Hematopoietic multipotent progenitor cell (in vitro differentiated cells): ENCODE measurements at places on chromosomes 1 and 21.

GRCh38 chr1:85936470-85936869 lies 220.1 kb downstream of the COL24A1 start:
- DNase-seq = no peak

GRCh38 chr21:34018185-34018584 lies 55.2 kb upstream of the MRPS6 start:
- DNase-seq = no peak

DNA sequence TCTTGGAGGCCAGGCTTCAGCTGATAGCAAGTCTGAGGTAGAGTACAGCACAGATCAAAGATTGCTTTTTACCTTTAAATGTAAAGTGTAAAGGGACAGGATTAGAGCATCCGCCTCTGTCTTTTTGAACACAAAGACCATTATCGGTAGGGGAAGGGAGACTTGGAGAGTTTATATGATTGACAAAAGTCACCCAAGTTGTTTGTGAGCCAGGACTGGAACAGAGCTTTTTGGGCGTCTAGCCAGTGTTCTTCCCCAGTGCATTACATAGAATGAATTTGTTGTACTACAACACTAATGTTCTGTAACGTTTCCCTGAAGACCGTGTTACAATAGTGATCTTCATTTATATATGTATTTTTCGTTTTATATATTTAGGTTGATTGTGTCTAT lies 9.3 kb upstream of the PIGC start:
- DNase-seq = no peak

DNA sequence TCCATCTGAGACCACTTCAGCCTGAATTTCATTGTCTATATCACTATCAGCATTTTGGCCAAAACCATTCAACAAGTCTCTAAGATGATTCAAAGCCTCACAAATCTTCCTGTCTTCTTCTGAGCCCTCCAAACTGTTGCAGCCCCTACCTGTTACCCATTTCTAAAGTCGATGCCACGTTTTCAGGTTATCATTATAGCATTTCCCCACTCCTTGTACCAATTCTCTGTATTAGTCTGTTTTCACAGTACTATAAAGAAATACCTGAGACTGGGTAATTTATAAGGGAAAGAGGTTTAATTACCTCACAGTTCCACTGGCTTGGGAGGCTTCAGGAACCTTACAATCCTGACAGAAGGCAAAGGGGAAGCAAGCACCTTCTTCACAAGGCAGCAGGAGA lies 158.8 kb downstream of the PTPRC start:
- no peak for DNase-seq

- peak; percentile 22 for DNase-seq
Measured at GRCh38 chr21:36966821-36967768, 626 bp upstream of the HLCS start.

DNA sequence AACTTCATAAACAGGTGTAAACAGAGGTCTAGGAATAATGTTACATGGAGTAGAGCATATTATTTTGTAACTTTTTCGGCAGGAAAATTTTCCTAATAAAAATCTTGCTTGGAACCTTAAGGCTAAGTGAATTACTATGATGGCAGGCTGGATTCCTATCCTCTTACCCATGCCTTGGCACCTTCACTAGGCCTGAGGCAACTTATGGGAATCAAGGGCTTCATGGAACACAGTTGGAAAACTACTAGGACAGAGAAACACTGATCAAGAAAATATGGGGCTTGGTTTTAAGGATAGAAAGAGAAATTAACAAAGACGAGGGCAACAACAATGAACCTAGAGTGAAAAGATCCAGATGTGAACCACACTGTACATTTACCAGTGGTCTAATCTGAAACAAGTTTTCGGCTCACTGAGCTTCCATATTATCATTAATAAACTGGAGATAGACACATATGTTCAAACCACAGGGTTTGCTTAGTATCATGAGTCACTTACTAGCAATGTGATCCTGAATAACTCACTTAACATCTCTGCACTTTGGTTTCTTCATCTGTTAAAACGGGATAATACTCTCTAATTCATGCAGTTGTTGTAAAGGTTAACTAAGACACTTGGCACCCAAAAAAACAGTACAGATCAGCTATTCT lies 68.5 kb downstream of the GPATCH2 start:
- no peak for DNase-seq

GRCh38 chr1:202687798-202688197 lies 22.5 kb downstream of the SYT2 start:
- no peak for DNase-seq

DNA sequence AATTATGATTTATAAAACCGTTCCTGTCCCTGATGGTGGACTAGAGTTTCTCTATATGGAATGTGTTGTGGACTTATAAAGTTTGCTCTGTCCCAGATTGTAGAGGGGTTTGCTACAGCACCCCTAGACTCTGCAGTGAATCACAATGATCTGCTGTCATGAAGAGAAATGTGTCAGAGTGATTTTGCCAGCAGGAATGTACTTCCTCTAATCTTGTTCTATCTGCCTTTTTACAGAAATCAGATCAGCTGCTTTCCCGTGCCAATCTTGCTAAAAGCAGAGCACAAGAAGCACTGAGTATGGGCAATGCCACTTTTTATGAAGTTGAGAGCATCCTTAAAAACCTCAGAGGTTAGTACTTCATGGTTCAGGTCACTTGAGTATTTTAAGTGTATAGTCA lies 52.0 kb downstream of the LAMC2 start:
- no peak for DNase-seq

- DNase-seq = no peak
Measured at GRCh38 chr1:208172423-208173145, 71.6 kb downstream of the PLXNA2 start.

GRCh38 chr1:2981981-2982614 lies 39.2 kb upstream of the ACTRT2 start:
- no peak for DNase-seq

- DNase-seq = no peak
Measured at GRCh38 chr1:175840787-175841186, 97.4 kb upstream of the TNR start.

GRCh38 chr1:206503591-206504362 lies 3.6 kb upstream of the RASSF5 start:
- peak; percentile 35 for DNase-seq

DNA sequence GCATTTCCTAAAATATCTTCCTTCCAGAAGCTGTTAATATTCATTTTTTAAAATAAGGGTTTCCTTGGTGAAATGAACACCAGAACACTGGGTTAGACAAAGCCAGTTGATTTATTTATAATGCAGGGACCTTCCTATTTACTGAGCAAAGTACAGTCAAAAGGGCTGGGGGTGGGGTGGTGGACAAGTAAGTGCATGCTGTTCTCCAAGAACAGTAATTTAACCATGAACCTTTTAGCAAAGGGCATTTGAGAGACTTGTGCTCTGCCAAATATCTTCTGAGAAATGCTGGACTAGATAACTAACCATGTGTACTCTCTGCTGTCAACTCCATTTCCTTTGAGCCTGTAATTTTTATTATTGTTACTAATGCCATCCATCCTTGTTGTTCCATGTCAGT lies 100.2 kb downstream of the OMA1 start:
- DNase-seq = no peak

DNA sequence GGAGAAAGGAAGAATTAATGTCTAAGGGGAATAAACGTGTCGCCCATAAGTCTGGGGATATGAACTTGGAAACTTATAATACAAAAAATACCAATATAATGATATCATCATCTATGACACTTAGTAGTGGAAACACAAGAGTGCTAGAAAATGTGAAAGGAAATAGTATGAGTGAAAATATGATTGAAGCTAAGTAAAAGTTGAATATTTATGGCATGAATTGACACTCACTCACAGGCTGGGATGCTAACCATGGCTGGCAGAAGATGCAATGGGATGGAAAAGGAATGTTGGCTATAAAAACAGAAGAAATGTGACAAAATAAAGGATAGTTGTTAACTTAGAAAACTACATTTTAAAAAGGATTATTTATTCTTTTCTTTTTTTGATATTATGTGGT lies 120.1 kb downstream of the XPR1 start:
- no peak for DNase-seq

DNA sequence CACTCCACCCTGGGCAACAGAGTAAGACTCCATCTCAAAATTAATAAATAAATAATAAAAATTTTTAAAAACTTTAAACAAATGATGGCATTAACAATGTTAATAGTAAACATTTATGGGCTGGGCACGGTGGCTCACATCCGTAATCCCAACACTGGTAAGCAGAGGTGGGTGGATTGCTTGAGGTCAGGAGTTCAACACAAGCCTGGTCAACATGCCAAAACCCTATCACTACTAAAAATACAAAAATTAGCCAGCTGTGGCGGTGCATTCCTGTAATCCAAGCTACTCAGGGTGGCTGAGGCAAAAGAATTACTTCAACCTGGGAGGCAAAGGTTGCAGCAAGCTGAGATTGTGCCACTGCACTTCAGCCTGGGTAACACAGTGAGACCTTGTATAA lies 9.0 kb upstream of the L1TD1 start:
- DNase-seq = no peak

DNA sequence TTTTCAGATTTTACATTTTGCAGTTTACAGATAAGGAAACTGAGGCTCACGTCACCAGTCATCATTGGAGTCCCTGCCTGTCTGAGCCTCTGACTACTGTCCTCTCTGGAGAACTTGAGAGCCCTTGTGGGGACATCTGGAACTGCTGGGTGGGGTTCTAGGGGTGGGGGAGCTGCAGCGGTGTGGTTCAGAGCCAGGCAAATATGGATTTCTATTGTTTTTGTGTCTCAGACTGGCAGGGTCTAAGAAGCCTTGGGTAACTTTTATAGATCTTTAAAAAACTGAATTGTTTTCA lies 46.9 kb downstream of the IER5 start:
- DNase-seq = peak; percentile 44

DNA sequence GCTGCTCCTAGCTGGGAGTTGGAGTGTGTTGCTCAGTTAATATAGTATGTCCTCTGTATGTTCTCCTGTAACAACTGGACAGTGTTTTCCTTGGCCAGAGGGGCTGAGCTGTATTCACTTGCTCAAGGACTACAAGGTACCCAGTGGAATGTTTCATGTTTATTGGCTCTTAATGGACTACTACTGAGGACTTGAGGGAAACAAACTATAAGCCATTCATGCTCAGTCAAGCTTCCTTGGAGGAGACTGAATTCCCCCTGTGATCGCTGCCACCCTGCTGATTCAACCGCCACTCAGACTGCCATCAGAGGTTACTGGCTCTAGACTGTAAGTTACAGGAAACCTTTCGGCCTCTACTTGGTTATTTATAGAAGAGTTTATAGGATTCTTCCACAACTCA lies 166.6 kb downstream of the ZC3H11B start:
- no peak for DNase-seq

- no peak for DNase-seq
Measured at GRCh38 chr1:51421964-51422363, 91.6 kb upstream of the TTC39A start.

DNA sequence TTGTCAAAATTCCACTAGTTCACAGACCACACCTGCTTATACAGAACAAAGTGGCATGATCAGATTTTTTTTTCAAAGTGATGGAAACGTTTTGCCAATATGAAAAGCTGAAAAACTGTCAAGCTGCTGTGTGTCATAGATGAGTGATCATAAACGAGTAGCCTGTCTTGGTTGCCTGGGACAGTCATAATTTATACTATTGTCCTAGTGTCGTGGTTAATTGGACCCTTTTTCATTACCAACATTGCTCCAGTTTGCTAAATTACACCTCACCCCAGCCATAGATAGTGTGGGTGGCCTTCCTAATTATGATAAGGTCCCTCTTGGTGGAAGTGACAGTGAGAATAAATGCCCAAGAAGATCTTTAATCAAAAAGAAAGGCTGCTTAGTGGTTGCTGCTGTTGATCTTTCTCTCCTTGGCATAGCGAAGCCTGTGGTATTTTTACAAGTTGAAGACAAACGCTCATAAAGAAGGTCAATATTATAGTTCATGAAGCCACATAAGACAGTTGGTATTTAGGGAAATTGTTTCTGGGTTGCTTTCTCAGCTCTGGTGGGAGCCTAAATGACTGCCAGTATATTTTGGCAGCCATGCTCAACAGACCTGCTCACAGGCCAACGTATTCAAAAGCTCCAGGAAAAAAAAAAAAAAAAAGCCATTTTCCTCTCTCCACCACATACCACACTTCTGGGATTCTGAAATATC lies 478.1 kb downstream of the PLA2G4A start:
- DNase-seq = no peak

DNA sequence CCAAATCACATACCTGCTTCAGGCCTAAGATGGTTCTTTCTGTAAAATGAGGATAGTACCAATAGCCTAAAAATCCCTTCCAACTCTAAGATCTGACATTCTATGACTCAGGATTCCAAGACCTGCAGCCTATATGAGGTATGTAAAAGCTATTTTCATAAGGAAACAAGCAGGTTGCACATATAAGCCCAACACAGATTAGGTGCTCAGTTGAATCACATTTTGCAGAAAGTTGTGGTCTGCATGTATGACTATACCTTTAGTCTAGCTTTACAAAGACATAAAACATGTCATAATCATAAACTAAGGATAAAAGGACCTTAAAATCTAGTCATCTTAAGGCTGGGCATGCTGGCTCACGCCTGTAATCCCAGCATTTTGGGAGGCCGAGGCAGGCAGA lies 7.3 kb downstream of the KTI12 start:
- DNase-seq = no peak

- DNase-seq = no peak
Measured at GRCh38 chr1:204191456-204191855, 4.8 kb downstream of the KISS1 start.

GRCh38 chr1:2322065-2322571 lies 69.2 kb downstream of the MORN1 start:
- DNase-seq = peak; percentile 62
